Hematopoietic multipotent progenitor cell treated with erythropoietin and hydrocortisone succinate and interleukin-3 and kit ligand, for 15 days (in vitro differentiated cells): ENCODE measurements at places on chromosomes 4 and X.

DNA sequence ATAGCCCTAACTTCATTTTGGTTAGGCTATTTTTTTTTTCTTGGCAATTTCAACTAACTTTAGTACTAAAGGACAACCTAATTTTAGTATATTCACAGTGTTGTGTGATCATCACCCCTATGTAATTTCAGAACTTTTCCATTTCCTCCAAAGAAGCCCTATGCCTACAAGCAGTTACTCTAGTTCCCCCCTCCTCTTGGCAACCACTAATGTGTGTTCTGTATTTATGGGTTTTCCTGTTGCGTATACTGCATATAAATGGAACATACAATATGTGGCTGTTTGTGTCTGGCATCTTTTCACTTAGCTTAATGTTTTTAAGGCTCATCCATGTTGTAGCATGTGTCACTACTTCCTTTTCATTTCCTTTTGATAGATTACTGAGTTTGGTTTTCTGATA lies 57.6 kb downstream of the N4BP2 start:
- no peak for DNase-seq

GRCh38 chr4:158962393-158962792 lies 140.5 kb upstream of the RAPGEF2 start:
- no peak for DNase-seq

- DNase-seq = no peak
These were observed 38.5 kb upstream of the IQSEC2 start for GRCh38 chrX:53319614-53320542.

DNA sequence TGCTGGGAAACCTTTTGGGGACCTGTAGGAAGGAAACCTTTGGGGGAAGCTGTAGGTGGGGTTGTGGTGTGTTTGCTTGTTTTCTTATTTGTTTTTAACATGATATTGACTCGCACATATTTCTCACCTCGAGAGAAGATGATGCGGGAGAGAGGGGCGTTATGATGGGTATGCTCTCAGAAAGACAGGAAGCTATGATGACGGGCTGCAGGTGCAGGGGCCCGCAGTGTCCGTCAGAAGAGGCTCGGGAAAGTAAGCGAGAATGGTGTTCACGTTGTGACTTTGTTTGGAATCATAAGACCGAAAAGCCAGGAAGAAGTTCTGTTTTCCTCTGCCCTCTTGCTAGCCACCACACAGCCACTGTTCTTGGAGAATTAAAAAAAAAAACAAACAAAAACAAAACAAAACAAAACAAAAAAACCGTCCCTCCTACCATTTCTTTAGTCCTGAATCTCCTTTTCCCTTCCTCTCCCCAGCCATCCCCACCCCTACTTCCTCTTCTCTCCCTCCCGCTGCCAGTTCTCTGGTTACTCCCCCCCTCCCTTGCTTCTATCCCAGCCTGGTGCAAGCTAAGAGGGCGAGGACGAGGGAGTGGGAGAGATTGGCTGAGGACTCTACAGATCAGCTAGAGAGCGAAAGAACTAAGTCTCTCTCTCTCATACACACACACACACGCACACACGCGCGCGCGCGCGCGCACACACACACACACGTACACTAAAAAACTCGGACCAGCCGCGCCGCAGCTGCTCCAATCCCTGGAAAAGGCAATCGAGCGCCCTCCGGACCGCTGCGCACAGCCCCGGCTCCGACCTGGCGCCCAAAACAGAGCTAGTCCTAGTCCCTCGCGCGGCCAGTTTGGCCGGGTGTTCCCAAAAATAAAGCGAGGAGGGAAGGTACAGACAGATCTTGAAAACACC lies at the start of gene BMP3:
TSS of gene BMP3 (plus strand) at position 648 of the 920 bp plus-strand sequence. CDS start 577 bp downstream, outside the sequence.
- no peak for DNase-seq

- DNase-seq = no peak
These were observed 918.4 kb downstream of the ADGRL3 start for GRCh38 chr4:62118558-62118957.

DNA sequence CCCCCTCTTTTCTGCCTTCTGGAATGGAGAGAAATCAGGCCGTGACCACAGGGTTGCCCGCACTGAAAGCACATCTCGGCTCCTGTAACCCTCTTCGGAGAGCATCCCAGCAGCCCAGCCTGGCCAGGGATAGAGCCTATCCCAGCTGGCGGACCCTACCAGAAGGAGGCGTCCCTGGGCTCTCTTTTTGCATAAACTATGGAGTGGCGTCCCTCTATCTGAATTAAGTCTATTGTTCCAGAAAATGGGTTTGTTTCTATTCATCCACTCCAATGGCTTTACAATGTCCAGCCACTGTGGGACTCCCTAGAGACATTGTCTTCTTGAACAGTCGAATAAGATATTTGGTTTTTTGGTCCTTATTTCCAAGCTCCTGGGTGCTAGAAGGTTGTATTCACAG lies 689 bp upstream of the NHSL2 start:
- no peak for DNase-seq

- DNase-seq = no peak
These were observed 2340.7 kb downstream of the PCDH7 start for GRCh38 chr4:33060674-33061542.

- DNase-seq = no peak
These were observed 88.8 kb downstream of the SORCS2 start for GRCh38 chr4:7280926-7281690.

DNA sequence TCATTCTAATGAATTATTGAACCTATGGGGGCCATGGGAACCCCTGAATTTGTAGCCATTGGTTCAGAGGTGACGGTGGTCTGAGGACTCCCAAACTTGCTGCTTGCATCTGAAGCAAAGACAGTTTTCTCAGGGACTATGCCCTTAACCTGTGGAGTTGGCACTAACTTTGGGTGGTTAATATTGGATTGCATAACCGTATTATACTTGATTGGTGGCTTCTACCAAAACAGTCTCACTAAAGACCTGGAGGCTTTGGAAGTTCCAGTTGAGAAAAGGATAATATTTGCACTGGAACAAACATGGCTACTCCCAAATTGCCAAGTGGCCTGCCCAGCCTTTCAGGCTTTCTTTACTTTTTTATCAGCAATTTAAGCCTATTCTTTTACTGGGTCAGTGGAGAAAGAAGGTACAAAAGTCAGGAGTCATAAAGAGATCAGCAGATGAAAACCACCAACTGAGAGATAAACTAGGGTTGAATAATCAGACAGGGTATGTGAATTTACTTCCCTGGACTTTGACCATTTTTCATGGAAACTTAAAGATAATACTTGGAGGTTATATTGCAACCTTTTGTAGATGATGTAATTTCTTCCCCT lies 7.9 kb upstream of the KLHL8 start:
- DNase-seq = no peak

GRCh38 chr4:140641789-140642439 lies 73.2 kb upstream of the UCP1 start:
- no peak for DNase-seq

- DNase-seq = peak; percentile 50
These were observed at the start of gene SLC9B2 for GRCh38 chr4:103076747-103077347. Gene SLC9B2 (minus strand): TSS chr4:103076761. CDS start chr4:103067550, 9,211 bp downstream.
